ENCODE measurements at places on chromosomes 1 and 21.

DNA sequence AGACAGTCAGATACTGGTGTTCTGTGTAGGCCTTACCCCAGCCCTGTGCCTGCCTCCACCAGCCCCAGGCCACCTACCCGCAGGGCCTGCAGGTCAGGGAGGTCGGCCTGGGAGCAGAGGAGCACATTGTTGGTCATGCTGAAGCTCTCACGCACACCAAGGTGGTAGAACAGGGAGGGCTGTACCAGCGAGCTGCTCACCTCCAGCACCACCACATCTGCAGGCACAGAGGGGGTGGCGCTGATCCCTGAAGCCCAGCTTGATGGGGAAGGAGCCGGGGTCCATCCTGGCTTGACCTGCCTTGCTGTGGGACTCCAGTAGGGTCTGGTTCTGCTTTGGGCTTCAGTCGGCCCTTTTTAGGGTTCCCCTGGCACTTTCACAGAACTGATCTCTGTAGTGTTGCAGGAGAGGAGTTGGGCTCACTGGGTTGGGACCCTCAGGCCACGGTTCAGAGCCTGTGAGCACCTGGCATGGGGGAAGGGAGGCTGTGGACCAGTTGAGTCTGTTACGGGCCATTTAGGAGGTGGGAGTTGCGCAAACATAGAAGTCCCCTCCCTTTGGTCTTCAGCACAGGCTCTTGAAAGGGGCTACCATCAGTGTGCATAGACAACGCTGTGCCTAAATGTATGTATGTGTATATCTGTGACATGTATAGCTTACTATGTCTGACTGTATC, 1.9 kb downstream of the MAP3K6 start:
- no peak for DNase-seq

DNA sequence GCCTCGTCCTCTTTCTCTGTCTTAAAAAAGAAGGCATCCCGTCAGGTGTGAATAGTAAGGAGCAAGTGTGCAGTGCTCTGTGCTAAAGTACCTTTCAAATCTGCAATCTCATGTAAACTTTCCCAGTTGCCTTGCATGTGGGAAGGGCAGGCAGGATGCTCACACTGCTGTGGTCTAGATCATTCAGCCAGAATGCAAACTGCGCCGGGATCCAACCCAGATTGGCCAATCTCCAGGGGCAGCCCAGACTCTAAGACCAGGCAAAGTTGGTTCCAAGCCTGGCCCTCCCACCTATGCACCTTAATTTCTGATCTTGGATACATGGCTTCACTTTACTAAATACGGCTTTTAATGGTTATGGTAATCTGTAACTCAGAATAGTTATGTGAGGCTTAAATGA, 3.2 kb upstream of the MAP1LC3C start:
- no peak for DNase-seq

- peak; percentile 12 for DNase-seq
Measured at GRCh38 chr1:199954699-199955098, 72.8 kb upstream of the NR5A2 start.

- DNase-seq = peak; percentile 65
Measured at GRCh38 chr1:110542725-110543124, 23.8 kb upstream of the KCNA10 start.

GRCh38 chr1:7223334-7224080, 438.3 kb downstream of the CAMTA1 start:
- DNase-seq = peak; percentile 88

GRCh38 chr1:85494074-85494903, 29.3 kb upstream of the DDAH1 start:
- no peak for DNase-seq

DNA sequence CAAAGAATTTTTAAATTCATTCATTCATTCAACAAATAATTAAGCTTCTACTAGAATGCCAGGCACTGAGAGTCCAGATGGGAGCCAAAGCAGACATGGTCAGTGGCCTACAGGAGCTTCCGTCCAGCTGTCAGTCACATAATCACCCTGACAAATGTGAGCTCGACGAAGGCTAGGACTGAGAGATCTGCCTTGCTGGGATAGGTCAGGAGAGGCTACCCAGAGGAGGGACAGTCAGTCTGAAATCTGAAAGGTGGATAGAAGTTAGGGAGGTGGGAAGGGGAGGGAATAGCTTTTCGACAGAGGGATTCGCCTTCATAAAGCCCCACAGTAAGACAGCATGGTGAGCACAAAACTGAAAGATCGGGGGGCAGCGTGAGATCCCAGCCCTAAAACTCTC, 8.3 kb downstream of the EPHX1 start:
- no peak for DNase-seq

DNA sequence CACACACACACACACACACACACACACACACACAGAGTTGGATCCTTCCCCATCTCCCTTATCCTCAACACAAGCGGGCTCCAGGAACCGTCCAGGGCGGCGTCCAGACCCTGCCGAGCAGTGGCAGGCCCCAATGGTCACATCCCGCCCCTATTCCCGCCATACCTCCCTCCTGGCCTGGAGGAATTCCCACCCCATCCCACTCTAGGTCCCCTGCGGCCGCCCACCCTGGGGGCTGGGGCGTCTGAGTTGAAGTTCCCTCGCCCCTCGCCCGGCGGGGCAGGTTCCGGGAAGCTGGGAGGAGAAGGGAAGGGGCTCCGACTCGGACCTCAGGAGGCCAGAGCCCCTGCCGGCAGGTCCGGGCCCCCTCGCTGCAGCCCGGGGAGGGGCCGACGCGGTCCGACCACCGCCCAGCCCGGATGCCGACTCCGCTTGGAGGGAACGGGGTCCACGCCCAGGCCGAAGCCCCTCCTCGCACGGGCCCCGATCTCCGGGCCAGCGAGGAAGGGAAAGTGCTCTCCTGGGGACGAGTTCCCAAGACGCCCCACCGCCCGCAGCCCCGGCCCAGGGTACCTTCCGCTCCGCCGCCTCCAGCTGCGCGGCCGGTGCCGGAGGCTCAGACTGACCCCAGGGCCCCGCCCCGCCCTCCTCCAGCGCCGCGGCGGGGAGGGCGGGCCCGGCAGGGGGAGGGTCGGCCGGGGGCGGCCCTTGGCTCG, at the start of gene RHOC:
Gene RHOC, minus strand, starts transcription at position 623 of the 716 bp plus-strand sequence. CDS start 3,328 bp downstream, outside the sequence.
- DNase-seq = peak; percentile 65

DNA sequence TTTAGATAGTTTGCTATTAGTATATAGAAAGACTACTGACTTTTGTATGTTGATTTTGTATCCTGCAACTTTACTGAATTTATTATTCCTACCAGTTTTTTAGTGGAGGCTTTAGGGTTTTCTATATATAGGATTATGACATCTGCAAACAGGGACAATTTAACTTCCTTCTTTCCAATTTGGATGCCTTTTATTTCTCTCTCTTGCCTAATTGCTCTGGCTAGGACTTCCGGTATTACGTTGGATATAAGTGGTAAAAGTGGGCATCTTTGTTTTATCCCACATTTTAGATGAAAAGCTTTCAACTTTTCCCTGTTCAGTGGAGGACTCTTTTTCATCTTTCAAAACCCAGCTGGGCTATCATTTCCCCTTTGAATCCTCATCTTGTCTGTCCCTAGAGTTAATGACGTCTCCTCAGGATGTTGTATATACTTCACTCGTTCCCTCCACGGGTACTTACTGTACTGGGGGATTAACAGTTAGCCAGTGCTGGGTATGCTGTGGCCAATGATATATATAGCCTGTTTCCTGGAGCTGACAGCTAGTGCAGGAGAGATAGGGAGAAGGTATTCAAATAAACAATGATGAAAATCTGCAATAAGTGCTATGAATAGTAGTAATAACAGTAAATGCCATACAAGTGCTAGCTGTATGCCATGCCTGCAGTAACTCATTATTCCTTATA, 9.8 kb downstream of the ACOT11 start:
- DNase-seq = no peak

GRCh38 chr1:172398193-172398592, 22.3 kb upstream of the C1orf105 start:
- DNase-seq = peak; percentile 66

DNA sequence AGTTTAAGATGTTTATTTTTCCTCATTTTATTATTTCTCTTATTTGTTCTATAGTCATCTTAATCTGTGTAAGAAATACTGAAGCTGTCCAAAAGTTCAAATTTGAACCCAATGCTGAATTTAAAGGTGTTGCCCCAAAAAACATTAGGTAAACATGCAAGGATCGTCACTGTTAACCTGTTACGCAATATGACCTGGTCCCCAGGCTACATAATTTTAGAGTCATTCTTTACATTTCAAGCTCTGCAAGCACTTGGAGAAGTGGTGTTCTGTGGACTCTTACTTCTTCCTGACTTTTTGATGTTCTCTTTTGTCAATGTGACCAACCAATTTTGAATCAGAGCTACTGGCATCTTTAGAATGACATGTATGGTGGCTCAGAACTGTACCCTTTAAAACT, 106.0 kb downstream of the CLIC6 start:
- no peak for DNase-seq

DNA sequence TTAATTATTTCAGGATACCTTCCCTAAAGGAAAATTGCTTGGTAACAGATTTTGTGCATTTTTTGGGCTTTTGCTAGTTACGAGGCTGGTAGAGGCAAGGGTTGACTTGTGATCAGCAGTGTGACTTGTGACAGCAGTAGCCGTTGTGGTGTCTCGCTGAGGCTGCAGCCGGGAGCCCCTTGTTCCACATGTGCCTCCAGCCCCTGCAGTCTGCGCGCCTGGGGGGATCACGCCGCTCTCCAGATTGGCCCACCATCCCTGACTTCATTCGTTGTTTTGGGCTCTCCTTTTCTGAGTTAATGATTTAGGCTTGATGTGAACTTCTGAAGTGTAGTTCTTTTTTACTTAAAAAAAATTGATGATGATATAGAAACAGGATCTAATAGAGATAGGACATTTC, 41.5 kb downstream of the TRAPPC10 start:
- no peak for DNase-seq

GRCh38 chr1:201427963-201428362, 6.4 kb upstream of the TNNI1 start:
- no peak for DNase-seq

DNA sequence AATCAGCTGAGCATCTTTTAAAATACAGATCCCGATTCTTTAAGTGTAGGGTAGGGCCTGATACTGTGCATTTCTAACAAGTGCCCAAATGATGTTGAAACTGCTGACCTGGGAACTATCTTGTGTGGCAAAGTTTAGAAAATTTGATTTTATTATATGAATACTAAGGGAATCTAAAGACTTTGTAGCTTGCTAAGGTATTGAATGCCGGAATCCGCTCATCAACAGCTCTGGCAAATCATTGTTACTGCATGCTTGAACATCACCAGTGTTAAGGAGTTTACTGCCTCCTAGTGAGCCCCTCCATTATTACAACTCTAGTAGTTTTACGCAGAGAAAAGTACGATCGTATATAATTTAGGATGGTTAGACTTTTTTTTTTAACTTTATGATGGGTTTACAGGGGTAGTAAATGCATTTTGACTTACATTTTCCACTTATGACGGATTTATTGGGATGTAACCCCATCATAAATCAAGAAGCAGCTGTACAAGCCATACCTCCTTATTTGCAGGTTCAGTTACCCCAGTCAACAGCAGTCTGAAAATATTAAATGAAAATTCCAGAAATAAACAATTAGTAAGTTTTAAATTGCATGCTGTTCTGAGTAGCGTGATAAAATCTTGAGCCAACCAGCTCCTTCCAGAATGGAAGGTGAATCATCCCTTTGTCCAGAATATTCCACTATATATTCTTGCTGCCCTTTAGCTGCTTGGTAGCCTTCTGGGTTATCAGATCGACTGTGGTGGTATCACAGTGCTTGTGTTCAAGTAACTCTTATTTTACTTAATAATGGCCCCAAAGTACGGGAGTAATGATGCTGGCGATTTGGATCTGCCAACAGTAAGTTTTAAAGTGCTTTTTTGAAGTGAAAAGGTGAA, 892 bp downstream of the TYW3 start:
- peak; percentile 90 for DNase-seq

DNA sequence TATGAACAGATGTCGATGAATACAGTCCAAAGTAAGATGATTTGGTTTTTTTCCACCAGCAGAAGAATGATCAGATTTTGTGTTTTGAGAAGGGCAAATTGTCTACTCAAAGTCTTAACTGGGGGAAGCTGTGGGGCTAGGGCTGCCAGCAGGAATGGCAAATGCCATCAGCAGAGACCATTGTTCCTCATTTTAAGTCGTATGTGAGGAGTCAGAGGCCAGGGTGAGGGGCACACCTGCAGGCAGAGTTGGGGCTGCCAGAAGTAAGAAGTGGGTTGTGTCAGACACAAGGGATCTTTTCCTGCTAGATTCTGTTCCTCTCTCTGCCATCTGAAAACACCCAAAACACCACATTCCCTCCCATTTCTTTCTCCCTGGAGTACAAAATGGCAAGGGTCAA, 8.7 kb downstream of the PARK7 start:
- DNase-seq = no peak

DNA sequence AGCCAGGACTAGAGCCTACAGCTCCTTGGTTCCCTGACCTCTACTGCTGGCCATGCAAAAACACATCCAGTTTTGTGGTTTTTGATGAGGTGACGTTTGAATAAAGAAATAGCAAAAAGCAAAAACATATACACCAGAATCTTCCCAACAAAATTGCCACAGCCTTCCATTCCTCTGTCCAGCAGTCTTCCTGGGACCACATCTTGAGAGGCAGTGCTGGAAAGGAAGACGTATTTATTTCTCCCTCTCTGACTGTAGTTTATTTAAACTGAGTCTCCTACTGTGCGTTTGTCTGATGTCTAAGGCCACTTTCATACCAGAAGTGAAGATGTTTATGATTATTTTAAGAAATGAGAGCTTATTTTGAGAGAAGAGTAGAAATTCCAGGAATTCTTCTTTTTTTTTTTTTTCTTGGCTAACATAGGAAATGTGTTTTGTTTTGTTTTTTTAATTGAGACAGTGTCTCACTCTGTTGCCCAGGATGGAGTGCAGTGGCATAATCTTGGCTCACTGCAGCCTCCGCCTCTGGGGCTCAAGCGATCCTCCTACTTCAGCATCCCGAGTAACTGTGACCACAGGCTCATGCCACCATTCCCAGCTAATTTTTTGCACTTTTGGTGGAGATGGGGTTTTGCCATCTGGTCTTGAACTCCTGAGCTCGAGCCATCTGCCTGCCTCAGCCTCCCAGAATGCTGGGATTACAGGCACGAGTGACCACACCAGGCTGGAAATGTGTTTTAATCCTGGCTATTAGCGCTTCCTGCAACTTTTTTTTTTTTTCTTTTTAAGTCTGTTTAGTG, 118.5 kb downstream of the ITSN1 start:
- DNase-seq = peak; percentile 88

DNA sequence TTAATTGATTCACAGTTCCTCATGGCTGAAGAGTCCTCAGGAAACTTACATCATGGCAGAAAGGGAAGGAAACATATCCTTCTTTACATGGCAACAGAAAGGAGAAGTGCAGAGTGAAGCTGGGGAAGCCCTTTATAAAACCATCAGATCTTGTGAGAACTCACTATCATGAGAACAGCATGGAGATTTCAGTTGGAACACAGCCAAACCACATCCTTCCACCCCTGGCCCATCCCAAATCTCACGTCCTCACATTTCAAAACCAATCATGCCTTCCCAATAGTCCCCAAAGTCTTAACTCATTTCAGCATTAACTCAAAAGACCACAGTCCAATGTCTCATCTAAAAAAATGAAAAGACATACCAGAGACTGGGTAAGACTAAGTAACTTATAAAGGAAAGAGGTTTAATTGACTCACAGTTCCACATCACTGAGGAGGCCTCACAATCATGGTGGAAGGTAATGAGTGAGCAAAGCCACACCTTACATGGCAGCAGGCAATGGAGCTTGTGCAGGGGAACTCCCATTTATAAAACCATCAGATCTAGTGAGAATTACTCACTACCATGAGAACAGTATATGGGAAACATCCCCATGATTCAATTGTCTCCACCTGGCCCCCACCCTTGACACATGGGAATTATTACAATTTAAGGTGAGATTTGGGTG, 105.2 kb downstream of the MRPL39 start:
- DNase-seq = no peak

- no peak for DNase-seq
Measured at GRCh38 chr1:204093781-204094180, 20.9 kb downstream of the SOX13 start.

- peak; percentile 39 for DNase-seq
Measured at GRCh38 chr1:155003766-155004351, 1.3 kb downstream of the ZBTB7B start.

Data from choroid plexus epithelial cell (primary cell).